ENCODE measurements at places on chromosomes 2 and 18. TPM values are rescaled to one million over a fixed set of nuclear protein-coding genes. Genes with fewer than 3 reads are reported as not detected.

Gene IL1RN
- total RNA-seq, result 0.54 TPM

Gene CHST9
- total RNA-seq, result not detected

Gene GREB1L
- total RNA-seq, result 3.5 TPM

Gene CD8A
- total RNA-seq, result 0.51 TPM

Gene ABHD1
- total RNA-seq, result 0.50 TPM

Gene CCDC178
- not detected for total RNA-seq

Gene LAMA3
- total RNA-seq, result 45.2 TPM

Gene ACOXL
- total RNA-seq, result not detected

Gene UPP2
- not detected for total RNA-seq

Gene SNTG2
- not detected for total RNA-seq

Gene FBXO36
- 0.84 TPM for total RNA-seq

Gene UGT1A4
- total RNA-seq, result 0.07 TPM

Gene EGR4
- total RNA-seq, result 0.19 TPM

Gene CRYGC
- not detected for total RNA-seq

Gene SERPINB11
- total RNA-seq, result not detected

Gene ANKAR
- 1.2 TPM for total RNA-seq

Gene APCDD1
- 0.07 TPM for total RNA-seq

Gene CYP27A1
- 0.18 TPM for total RNA-seq

Gene LHCGR
- not detected for total RNA-seq

Gene GPR75
- total RNA-seq, result 1.1 TPM

Gene IL36B
- total RNA-seq, result not detected

Gene ITGA4
- total RNA-seq, result 1.4 TPM

Gene SERPINB12
- total RNA-seq, result not detected

Gene ERMN
- not detected for total RNA-seq

Gene FKBP7
- 14.7 TPM for total RNA-seq

Gene MC2R
- total RNA-seq, result not detected

All from A549 treated with dexamethasone at 1 μM for 4 hours (cell line).